NCI-H1092 treated with DMSO at 0.1 percent for 48 hours (cell line): ENCODE measurements at places on chromosomes 1 and 21.

DNA sequence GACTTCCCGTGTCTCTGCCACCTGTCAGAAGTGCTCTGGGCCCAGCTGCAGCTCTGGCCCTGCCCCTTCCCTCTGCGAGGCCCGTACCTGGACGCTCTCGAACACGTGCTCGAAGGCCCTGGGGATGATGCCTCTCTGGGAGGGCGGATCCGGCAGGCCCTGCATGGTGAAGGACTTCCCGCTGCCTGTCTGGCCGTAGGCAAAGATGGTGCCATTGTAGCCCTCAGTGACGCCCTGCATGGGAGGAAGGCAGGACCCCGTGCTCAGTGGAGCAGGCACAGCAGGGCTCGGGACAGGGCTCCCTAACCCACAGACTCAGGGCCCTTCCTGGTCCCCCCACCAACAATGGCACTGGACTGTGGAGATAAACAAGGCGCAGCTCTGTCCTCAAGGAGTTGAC is 2.4 kb downstream of the KIF17 start:
- DNase-seq = no peak

GRCh38 chr1:33244143-33244808 is 12.0 kb upstream of the ZNF362 start:
- DNase-seq = no peak

DNA sequence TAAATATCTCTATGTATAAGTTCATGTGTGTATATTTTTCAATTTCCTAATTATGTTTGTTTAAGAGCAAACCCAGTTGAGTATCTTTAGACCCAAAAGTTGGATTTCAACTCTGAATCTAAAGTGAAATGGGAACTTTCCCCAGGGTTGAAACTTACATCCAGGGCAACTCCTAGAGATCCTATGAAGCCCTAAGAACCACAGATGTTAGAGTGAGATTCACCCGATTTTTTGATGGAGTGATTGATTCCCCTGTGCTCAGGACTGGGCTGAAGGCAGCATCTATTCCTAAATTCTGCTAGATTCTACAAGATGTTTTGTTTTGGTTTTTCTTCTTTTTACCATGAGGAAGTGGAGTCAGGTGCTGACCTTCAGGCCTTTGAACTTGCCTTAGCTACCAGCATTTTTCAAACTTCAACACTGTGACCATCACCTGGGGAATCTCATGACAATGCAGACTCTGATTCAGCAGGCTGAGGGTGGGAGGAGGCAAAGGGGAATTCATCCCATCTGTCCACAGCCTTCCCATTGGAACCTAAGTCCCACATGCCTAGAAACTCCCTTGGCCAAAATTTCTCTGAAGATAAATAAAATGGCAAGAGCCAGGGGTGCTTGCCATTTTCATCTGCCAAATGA is 145.5 kb downstream of the ETS2 start:
- DNase-seq = no peak

GRCh38 chr1:227318016-227318852 is at the start of gene CDC42BPA:
Gene CDC42BPA (minus strand): TSS chr1:227318492. CDS start chr1:227317182, 1,310 bp downstream.
- DNase-seq = peak; percentile 88

DNA sequence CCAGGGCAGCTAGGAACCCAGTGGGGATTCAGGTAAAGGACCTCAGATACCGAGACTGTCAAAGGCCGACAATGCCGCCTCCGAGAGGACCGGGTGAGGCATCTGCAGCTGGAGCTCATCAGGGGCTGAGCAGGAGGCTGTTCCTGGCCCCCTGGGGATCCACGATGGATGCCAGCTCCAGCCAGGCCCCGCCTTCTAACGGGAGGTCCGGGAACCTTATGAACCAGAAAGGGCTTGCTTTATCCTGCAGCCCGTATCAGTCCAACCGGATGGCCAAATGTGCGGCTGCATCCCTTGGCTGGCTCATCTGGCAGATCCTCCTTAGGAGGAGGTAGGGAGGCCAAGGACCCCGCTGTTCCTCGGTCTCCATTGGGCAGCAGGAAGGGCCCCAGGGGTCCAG is 32.0 kb downstream of the SLC45A1 start:
- no peak for DNase-seq

- no peak for DNase-seq
Observed at GRCh38 chr1:109370712-109371340, 26.9 kb downstream of the SORT1 start.

- DNase-seq = no peak
Observed at GRCh38 chr1:151668090-151668489, 48.5 kb downstream of the CELF3 start.

GRCh38 chr1:228341450-228341813 is 65.2 kb downstream of the TRIM11 start:
- no peak for DNase-seq

DNA sequence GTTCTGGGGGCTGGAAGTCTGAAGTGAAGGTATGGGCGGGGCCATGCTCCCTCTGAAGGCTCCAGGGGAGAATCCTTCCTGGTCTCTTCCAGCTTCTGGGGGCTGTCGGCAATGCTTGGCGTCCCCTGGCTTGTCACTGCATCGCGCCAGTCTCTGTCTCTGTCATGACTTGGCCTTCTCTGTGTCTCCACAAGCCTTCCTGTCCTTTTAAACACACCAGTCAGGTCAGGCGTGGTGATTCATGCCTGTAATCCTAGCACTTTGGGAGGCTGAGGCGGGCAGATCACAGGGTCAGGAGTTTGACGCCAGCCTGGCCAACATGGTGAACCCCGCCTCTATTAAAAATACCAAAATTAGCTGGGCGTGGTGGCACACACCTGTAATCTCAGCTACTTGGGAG is 125.3 kb downstream of the ACTL8 start:
- no peak for DNase-seq

DNA sequence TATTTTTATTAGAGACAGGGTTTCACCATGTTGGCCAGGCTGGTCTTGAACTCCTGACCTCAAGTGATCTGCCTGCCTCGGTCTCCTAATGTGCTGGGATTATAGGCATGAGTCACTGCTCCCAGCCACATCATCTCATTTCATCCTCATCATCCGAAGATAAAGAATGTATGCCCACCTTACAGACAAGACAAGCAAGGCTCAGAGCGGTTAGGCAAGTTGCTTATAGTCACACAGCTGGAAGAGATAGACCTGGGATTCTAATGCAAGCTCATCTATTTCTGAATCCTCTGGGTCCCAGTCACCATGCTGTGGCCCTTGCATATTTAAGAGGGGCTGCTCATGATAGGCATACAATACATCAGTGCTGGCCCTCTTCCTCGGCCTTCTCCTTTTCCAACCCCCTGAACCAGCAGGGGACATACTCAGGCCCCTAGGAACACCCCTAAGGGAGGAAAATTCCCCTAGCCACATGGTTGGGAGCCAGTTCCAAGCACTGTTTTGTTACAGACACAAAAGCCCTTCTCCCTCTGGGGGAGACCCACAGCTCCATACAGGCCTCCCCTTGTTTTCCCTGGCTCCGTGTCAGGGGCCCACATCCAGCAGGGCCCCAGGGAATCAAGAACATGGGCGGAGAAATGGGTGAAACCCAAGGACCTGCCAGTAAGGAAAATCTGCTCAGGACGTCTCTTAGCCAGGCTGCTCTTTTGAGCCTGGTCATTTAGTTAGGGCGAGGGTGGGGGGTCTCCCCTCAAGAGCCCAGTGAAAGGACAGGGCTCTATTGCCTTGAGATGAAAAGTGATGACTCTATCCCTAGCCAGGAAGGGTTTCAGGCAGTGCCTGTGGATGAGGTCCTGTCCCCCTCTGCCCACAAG is 6.9 kb downstream of the CSRP1 start:
- no peak for DNase-seq

DNA sequence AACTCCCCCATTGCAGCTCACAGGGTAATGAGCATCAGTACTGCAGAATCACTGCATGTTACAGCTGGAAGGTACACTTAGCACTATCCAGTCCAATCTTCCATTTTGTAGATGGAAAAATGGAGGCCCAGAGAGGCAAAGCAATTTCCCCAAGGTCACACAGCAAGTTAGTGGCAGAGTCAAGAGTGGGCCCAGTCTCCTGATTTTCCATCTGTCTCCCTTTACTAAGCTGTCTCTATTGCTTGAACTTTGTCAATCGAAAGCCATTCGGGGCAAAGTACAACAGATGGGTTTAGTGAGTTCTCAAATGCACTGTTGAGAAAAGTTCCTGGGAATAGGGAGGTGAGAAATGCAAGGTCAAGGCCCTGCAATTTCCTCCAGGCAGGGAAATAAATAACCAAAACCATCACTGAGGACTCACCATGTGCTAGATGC is 50.4 kb upstream of the IFFO2 start:
- no peak for DNase-seq

GRCh38 chr21:40452548-40452947 is 394.4 kb downstream of the DSCAM start:
- DNase-seq = no peak
